ENCODE measurements at places on chromosomes 7 and 10. TPM values are rescaled to one million over a fixed set of nuclear protein-coding genes. Genes with fewer than 3 reads are reported as not detected.

GRCh38 chr7:28591725-28592349 lies 179.5 kb downstream of the CREB5 start:
- DNase-seq = peak; percentile 63

GRCh38 chr10:101214446-101215396 lies 14.5 kb downstream of the LBX1 start:
- peak; percentile 70 for DNase-seq

DNA sequence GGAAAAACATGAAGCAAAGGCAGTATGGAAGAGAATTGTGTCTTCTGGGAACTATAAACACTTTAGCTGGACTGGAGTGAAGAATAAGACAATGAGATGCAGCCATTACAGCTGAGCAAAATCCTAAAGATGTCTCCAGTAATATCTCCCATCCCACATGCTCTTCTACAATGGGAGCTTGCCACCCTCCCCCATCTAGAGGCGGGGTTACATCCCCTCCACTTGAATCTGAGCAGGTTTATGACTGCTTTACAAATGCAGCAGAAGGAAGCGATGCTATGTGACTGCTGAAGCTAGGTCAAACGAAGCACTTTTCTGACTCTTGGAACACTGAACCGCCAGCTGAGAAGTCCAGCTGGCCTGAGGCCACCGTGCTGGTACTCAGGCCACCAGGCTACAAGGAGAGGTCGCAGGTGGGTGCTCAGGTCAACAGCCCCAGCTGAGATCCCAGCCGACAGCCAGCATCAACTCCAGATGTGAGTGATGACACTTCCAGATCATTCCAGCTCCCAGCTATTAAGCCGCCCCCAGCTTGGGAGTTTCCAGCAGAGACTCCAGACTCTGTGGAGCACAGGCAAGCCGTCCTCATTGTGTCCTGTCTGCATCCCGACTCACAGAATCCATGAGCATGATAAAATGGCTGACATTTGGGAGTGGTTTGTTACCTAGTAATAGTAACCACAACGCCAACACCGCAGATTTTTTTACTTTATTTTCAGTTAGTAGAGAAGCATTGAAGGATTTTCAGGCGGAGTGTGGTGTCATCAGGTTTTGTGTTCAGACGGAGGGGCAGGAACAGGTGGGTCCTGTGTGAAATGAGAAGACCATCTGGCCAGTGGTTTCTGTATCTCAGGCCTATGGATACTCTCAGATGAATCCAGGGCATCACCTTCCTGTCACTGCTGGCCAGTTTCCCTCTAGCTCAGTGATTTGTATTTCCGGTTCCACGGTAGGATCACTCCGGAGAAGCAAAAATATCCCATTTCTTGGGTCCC lies 89.3 kb downstream of the NPY start:
- DNase-seq = no peak

DNA sequence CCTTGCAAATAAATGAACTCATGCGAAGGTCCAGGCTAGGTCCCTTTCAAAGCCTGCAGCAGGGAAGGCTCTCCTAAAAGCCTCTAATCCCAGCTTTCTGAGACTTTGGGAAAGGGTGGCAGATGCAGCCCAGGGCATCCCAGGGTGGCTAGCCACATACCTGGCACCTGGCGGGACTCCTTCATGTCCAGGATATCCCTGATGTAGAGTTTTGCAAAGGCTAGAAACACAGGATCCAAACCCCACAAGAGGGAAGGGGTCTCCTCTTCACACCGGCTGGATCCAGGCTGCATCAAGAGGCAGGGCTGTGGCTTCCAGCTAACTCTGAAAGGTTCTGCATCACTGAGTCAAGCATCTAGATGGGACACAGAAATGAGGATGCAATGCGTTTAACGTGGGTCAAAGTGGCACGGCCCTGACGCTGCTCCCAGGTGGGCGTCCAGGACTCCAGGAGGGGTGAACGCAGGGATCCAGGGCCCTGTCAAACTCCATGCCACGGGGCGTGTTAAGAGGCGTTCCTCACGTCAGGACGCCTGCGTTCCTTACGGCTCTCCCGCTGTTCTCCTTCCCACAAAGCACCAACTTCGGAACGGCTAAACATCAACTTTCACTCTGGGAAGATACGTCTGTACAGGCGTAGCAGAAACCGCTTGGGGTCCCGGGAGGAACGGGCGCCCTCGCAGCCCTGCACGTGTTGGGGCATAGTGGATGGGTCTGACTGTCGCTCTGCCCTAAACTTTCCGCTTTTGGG lies 507 bp downstream of the STN1 start:
- DNase-seq = no peak

POLR2J2 gene
- polyA plus RNA-seq = 4.4 TPM

Measured in left kidney (tissue), 8 donors.